Caki2 (cell line): ENCODE measurements at places on chromosomes 7 and 10.

DNA sequence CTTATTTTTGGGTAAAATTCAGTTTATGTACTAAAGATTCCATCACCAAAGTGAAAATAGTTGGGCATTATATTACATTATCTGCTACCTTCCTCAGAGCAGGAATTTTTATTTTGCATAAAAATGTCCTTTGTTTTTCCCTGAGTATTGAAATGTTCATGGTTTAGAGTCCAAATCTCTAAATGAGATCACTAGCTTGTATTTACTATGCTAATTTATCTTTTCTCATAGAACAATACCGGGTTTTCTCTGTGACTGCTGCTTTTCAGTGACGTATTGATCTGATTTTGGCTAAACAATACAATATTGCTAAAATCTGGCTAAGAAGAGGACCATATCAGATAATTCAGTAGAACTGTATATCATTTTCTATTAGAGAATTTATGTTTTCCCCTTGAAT, 89.6 kb upstream of the TEX47 start:
- DNase-seq = no peak

DNA sequence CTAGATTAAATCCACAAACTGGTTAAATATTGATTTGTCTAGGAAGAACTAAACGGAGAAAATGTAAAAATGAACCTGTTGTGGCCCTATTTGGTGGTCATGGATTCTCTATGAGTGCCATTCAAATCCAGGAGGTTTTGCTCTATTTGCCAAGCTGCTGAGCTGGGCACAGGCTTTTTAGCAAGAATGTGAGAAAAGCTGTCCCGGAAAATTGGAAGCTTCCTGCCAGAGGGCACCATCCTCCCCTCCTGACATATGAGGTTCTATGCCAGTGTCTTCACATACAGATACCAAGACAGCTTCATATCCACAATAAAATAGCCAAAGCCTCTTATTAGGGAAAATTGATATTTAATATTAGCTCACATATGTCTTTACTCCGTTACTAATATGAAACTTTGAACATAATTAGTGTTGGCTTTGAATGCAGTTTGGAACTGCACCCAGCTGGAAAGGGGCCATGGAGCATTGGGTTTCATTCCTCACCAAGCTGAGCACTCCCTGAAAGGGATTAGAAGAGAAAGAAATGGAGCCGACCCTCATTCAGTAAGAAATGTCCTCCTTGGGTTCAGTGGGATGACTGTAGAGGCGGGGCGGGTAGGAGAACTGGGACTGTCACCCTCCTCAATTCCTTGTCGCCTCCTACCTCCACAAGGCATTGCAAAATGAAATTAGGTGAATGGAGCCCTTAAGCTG, 47.8 kb downstream of the NRCAM start:
- no peak for DNase-seq

GRCh38 chr10:12422189-12422588, 72.8 kb downstream of the CAMK1D start:
- no peak for DNase-seq

DNA sequence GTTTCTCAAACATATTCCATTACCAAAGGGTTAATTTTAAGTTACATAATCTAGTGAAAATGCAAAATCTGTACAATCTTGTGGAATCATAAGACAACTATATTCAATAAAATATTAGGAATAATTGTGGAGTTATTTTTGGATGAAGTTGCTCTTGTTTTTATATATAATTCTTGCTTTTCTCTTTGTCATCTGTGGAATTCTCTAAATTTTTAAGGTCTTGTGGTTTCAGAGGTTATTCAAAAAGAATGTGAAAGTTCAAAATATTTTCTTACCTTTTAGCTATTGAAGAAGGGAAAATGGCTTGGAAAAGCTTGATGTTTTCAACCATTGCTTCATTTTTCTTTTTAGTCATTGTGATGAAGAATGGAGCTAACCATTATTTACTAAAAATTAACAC, 552.1 kb downstream of the TFEC start:
- no peak for DNase-seq

DNA sequence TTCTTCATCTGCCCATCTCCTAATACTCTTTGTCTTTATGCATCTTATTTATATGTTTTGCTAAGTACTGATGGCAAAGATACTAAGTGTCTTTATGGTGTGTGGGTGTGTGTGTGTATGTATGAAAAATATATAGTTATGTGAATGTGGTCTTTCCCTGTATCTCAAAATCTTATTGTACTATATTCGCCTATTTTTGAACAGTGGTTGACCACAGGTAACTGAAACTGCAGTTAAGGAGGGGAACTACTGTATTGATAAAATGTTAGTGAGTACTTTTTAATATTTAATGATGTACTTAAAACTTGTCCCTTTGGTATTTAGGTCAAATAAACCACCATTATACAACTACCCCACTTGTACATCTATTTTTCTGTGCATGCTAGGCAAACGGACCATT, 85.9 kb downstream of the ADD3 start:
- DNase-seq = no peak

GRCh38 chr10:5978230-5978489, 817 bp upstream of the IL15RA start:
- DNase-seq = no peak

DNA sequence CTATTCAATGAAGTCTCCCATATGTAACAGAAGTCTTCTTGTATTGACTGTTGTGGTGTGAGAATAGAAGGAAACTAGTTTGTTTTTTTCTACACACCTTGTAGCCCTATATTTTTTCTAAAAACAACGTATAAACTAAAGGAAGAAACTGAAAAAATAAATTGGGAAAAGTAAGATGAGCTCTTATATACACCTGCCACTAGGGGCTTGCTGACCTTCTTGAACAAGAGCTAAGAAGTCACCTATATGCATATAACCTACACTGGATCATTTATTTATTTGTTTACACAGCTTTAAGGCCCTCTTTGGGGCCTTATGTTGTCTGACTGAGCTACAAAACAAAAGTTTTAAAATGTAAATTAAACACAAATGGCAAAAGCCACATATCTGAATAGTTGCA, 383.0 kb downstream of the HPSE2 start:
- no peak for DNase-seq

DNA sequence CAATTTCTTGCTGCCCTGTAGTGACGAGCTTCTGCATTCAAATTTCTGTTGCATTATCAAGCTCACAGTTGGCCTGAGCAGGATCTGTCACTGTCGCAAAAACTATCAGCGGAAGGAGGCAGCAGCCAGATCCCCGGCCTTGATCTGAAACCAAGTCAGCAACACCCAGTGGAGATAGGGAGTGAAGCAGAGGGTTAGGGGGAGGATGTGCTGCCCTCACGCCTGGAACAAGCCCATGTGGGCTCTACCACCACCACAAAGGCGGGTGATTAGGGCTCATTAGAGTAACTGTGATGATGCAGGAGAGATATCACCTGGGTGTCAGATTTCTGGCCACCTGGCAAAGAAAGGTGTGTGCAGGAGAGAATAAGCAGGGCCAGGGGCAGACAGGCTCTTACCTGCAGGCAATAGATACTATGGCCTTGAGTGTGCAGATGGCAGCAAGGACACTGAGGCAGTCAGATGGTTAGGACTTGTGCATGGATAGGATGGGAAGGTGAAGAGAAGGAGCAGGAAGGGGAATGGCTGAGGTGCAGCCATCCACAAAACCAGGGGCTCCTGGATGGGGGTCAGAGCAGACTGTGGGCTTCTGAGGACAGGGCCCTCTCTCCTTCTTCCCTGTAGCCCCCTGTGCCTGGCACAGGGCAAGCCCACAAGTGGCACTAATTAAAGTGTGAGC, 417.3 kb downstream of the RPS24 start:
- no peak for DNase-seq

- no peak for DNase-seq
These were observed 327.3 kb downstream of the INHBA start for GRCh38 chr7:41375582-41375981.

DNA sequence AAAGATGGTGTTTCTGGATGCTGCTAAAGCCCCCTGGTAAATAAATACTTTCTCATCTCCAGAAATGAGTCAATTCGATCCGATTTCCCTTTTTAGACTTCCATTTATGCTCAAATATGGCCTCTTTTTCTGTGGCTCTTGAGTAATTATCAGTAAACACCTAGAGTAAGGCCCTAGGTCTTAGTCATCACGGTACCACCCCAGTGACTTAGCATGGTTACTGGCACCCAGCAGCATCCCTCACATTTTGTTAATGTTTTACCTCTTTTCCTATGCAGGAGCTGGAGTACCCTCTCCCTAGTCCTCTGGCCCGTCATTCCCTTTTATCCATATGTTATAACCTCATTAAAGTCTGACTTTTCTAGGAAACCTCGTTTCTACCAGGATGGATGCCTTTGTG, 19.5 kb downstream of the CHN2 start:
- no peak for DNase-seq

DNA sequence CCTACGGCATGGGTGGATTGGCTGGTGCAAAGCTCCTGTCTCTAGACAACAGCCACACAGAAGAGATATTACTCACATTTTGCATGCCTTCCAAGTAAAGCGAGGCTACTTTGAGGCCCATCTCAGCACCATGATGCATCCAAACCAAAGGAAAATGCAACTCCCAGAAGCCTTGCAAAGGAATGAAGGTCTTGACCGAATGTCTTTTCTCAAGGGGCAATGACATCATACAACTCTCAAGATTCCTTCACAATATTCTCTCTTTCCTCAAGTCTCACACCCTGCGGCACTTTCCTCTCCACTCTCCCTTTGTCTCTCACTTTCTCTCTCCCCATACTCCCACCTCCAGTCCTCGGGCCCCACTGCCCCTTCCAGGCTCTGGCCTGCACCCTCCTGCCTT, 44.8 kb upstream of the CPXM2 start:
- no peak for DNase-seq

GRCh38 chr10:77105761-77106221, 531.8 kb downstream of the KCNMA1 start:
- DNase-seq = peak; percentile 63

DNA sequence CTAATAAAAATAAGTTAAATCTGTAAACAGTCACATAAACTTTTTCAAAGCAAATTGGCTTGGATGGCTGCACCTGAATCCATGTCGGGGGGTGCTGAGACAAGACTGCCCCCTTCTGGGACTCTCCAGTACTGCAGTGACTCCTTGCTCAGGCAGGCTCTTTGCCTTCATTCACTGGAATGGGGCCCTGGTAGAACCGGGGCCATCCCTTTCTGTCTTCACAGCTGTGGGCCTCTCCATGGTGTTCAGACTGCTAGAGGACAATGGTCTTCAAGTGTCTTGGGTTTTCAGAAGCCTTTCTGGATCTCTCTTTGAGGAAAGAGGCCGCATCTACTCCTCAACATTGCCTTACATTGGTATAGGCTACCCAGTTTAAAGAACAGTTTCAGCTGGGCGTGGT, 16.1 kb upstream of the IMPDH1 start:
- DNase-seq = peak; percentile 33

GRCh38 chr7:149220534-149220933, 18.9 kb upstream of the ZNF212 start:
- peak; percentile 21 for DNase-seq

DNA sequence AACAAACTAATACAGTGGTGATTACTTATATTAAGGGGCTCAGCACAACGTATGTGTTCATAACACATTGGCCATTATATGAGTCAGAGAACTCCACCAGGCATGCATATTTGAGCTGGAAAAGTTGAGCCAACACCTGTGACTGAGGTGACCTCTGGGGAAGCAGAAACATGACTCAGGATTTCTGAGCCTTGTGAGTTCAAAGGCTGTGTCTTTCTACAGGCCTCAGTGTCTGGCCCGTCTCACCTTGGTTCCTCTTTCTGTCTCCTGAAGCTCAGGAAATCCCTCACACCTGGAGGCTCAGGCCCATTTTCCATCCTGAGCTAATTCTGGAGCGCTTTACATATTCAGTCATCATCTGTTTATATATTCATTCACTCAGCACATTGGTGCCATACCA, 230.9 kb upstream of the AGK start:
- peak; percentile 50 for DNase-seq

DNA sequence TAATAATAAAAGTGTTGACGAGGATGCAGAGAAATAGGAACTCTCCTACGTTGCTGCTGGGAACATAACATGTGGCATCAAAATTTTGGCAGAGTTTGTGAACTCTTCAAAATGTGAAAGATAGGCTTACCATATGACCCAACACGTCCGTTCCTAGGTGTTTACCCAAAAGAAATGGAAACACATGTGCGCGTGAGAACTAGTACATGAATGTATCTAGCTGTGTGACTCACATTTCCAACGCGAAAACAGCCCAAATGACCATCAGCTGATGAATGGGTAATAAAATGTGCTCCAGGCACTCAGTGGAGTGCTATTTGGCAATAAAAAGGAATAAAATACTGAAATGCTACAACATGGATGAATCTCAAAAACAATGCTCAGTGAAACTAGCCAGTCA, 10.4 kb upstream of the ELFN1 start:
- no peak for DNase-seq

DNA sequence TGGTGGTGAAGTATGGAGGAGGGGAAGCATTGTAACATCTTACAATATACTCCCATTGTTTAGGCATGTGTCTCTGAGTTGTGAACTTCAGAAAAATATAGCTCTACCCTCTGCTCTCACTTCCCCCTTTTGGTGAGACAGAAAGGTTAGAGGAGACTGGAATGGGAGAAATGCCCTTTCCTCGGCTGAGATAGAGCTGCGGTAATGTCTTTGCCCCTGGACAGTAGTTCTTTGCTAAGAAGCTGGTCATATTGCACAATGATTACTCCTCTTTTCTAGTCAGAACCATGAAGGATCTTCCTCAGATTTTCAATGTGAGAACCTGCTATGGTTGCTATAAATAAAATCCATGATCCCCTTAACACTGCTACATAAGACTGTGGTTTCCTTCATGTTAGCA, 171.0 kb downstream of the SEM1 start:
- DNase-seq = no peak

DNA sequence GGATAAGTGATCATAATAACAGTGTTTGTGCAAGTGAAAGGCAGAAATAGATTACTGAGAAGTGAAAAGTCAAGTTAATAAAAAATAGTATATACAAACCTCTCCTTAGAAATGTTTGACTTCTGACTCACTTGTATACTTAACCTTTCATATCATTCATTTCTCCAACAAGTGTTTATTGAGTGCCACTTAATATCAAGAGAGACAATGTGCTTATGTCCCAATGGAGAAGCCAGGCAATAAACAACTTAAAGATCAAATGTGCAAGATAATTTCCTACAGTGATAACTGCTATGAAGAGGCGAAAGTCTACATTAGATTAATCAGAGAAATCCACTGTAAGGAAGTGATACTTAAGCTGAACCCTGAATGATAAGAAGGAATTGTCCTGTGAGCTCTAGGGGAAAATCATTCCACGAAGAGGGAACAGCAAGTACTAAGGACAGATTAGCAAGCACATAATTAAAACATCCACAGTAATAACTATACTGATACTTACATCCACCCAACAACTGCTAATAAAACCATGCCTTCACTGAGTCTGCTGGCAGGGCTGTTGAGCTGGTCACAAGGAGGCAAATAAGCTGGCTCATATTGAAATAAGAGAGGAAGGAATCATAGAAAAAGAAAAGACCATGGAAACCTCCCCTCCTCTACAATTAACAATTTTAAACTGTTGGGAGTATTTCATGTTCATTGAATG, 203.5 kb downstream of the CTNNA3 start:
- peak; percentile 65 for DNase-seq

GRCh38 chr7:41189866-41190265, 513.0 kb downstream of the INHBA start:
- peak; percentile 79 for DNase-seq
